GM03348 (cell line): ENCODE measurements at places on chromosomes 11 and 22.

DNA sequence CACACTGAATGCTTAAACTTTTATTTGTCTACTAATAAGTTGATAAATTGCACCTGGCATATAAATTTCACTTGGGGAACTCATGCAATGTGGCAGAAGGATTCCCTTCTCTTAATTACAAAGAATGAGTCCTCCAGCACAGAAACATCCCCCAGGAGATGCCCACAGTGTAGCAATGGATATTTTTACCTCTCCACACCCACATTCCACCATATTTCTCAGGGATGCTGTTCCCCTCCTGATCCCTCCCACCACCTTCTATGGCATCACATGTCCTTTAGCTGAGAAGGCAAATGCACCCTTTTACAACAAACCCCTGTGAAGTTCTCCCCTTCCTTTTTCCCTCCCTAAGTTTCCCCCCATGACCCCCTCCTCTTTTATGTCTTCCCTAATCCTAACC lies 56.1 kb upstream of the UBASH3B start:
- DNase-seq = no peak

- no peak for DNase-seq
These were observed 29.1 kb downstream of the CSF2RB start for GRCh38 chr22:36942556-36942955.

- DNase-seq = no peak
These were observed 22.6 kb upstream of the DDX6 start for GRCh38 chr11:118813551-118813950.

- peak; percentile 66 for DNase-seq
These were observed 2.2 kb upstream of the TUT1 start for GRCh38 chr11:62593434-62594044.

- DNase-seq = no peak
These were observed 8.1 kb upstream of the UCP2 start for GRCh38 chr11:73990730-73991129.

- peak; percentile 54 for DNase-seq
These were observed 54.2 kb downstream of the NAV2 start for GRCh38 chr11:19766810-19767209.

- DNase-seq = no peak
These were observed 100.6 kb downstream of the FBXO7 start for GRCh38 chr22:32574958-32575910.

DNA sequence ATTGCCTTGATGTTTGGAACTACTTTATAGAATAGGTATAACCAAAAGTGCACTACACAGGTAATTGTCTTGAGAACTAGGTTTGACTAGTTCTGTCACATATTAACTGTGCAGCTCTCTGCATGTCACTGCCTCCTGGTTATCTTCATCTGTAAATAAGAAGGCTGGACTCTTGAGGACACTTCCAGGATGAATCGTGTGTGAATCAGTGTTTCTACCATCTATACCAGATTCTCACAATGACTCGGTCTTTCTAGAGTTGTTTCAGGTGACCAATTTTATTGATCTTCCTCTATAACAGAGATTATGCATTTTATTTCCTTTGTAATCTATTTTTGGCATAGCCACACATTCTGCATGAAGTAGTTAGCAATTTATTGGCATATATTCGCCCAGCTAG lies 1181.0 kb upstream of the TENM4 start:
- DNase-seq = no peak

- no peak for DNase-seq
These were observed 14.9 kb downstream of the KBTBD3 start for GRCh38 chr11:106061954-106062949.

DNA sequence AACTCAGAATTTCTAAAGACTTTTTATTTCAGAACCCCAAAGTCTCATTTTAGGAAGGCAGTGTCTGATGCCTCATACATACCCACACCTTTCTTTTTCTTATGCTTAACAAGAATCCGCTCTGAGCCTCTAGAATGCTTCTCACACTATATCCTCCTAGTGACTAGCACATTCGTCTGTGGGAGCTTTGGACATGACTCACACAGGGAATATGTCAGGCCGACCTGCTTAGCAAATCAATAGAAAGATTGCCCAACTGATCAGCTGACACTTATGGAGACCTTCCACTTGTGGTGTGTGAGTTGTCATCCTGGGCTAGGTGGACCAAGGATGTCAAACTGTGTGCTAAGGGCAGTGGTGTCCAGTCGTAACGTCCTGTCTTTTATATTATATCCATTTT lies 129.9 kb upstream of the TTC12 start:
- peak; percentile 85 for DNase-seq

DNA sequence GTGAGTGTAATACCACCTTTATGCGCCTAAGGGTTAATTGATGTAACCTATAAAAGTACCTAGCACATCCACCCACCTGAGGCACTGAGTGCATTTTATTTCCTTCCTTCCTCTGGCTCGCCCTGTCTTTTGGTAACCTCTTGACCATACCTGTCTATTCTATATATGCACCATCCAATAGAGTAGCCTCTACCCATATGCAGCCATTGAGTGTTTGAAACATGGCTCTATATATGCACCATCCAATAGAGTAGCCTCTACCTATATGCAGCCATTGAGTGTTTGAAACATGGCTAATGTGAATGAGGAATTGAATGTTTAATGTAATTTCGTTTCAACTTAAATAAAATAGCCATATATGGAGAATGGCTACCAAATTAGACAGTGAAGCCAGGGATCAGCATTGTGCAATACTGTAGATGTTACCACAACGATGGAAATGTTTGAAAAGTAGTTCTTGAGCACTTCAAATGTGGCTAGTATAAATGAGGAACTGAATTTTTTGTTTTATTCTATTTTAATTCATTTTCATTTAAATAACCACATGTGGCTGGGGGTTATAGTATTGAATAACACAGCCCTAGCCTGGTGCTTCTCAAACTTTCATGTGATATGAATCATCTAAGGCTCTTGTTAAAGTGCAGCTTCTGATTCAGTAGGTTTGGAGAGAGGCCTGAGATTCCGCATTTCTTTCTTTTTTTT lies 33.8 kb downstream of the SLC35F2 start:
- no peak for DNase-seq

DNA sequence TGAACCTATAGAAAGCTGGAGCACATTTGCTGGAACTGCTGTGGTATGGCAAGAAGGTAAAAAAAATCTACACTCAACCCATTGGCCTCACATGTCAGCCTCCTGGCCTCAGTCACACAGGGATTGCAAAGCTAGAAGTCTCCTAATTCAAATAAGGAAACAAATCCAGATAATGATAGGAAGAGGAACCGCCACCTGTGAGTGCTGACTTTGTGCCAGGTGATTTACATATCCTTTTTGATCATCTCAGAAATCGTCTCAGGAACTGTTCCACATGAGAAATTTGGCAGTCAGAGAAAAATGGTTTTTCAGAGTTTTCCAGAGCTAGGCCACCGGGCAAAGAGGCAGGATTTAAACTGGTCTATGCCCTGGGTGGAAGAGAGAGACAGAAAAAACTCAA lies 986 bp downstream of the NLRP10 start:
- no peak for DNase-seq
